ENCODE measurements at places on chromosomes 11 and 22. TPM values are rescaled to one million over a fixed set of nuclear protein-coding genes. Genes with fewer than 3 reads are reported as not detected.
A peak's percentile ranks its signal among the peaks of the same experiment; 100 is the strongest.

Gene LRRC75B
- 17.9 TPM for total RNA-seq

Gene SLC22A8
- total RNA-seq, result not detected

Gene HORMAD2
- not detected for total RNA-seq

Gene OR52N5
- total RNA-seq, result not detected

Gene GDPD4
- not detected for total RNA-seq

Gene CASP5
- total RNA-seq, result not detected

Gene ACRV1
- total RNA-seq, result not detected

DNA sequence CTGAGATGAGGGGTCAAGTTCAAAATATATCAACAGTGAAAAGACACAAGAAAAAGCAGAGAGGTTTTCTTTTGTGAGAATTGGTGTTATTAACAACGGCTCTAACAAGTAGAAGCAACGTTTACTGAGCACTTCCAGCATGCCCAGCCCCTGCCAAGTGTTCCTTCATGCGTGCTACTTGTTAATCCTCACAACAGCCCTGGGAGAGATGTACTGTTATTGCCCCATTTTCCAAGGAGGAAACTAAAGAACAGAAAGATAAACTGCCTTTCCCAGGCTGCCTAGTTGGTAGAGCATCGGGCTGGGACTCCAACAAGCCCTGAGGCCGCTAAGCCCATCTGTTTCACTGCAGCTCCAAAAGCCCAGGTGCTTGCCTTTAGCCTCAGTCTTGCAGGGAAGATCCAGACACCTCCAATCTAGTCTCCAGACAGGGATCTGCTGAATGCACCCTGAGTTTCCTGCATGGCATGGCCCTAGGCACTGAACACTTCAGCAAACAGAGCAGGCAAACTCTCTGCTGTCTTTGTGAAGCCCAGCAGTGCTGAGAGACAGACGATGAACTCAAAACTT is 25.5 kb downstream of the SPATA19 start:
- no peaks in the 10 kb centered on the region for H3K36me3 ChIP-seq
- DNase-seq, result no peak
- H3K27me3 ChIP-seq, result no peaks in the 10 kb centered on the region
- H3K4me3 ChIP-seq, result no peak overlapping the region

DNA sequence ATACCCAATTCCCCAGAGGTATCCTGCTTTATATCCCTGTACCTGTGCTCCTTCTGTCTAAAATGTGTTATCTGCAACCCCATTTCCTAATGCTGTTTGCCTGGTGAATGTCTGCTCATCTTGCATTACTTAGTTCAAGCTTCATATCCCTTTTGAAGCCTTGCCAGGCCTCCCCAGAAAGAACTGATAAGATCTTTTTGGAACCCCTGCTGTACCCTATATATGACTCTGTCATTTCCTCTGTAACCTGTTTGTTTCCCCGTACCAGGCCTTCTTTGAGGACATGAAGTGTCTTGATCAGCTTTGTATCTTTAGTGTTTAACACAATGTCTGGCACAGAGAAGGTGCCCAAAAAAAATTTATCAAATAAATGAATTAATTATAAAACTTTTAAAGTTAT is 77.6 kb downstream of the LIF start:
- no peak for DNase-seq
- H3K27ac ChIP-seq, result no peak overlapping the region
- no peak overlapping the region for H3K4me3 ChIP-seq

DNA sequence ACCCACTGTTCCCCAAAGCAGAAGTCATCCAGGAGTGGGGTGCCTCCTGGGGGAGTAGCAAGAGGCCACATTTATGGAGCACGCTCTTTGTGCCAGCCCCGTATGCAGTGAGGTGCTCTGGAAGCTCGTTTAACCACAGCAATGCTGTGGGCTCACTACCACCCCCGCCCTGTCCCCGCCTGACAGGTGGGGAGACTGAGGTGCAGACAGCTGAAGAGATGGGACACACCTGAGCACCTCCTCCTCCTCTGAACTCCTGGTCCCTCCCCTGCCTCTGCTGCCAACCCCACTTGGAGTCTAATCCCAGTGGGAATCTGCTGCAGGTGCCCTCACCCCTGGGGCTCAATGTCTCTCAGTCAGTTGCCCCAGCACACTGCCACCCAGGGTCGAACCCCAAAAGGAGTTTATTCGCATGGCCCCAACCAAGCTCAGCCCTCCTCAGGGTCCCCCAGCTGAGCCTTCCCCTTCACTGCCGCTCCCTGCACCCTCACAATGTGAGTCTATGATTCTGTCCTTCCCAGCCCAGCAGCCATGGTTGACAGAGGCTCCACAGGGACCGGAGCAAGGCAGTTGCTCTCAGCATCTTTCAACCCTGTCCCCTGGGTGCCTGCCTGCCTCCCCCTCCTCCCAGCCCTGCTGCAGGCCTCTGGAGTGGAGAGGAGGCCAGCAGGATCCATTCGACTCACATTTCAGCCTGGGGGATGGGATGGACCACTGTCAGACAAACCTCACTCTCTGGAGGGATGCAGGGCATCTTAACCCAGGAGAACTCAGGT is 13.3 kb upstream of the BCR start:
- no peak overlapping the region for H3K4me3 ChIP-seq
- no peak for DNase-seq
- no peaks in the 10 kb centered on the region for H3K36me3 ChIP-seq
- peaks cover 13% of the 10 kb centered on the region for H3K4me1 ChIP-seq

DNA sequence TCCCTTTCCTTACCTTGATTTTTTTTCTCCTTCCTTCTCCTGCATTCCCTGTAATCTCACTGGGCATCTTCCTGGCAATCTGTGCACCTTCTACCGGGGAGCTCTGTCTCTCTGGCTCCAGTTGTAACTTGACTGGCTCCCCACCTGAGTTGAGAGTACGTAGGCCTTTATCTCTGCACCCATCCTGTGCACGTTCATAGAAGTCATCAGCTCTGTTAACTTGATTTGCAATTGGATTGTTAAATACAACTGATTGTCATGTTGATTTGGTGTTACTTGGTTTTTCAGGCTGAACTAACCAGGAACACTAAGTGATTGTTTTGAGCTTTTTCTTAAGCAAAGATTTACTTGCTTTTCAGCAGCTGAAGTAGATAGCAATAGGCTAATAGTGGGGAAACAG is 11.8 kb downstream of the SWAP70 start:
- no peaks in the 10 kb centered on the region for H3K27me3 ChIP-seq
- peaks cover 40% of the 10 kb centered on the region for H3K4me1 ChIP-seq
- H3K27ac ChIP-seq, result no peak overlapping the region
- H3K36me3 ChIP-seq, result no peaks in the 10 kb centered on the region
- H3K4me3 ChIP-seq, result no peak overlapping the region

GRCh38 chr22:38956551-38956950 is 858 bp upstream of the APOBEC3A start:
- H3K36me3 ChIP-seq, result no peaks in the 10 kb centered on the region
- no peak for DNase-seq
- H3K4me1 ChIP-seq, result no peaks in the 10 kb centered on the region
- no peaks in the 10 kb centered on the region for H3K27me3 ChIP-seq

DNA sequence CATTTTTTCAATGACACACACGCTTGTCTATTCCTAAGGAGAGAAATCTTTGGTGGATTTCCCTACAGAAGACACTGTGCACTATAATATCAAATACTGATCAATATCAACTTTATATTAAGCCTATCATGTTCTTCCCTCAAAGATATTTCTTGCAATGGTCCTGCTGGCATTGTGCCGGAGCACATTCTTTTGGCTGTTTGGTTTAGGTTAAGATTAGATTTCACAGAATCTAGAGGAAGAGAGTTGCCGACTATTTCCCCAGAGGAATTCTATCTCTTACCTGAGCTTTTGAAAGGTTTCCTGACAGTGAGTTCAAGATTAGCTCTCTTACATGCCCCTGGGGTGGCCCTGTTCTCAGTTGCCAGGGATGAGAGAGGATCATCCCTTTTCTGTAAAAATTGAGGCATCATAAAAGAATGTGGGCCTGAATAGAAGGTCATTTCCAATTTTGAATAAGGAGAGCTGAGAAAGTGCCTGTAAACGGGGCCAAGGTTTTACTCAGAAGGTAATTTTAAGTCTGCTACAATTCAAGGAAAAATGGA is 180.6 kb upstream of the ARHGAP20 start:
- no peak overlapping the region for H3K4me3 ChIP-seq
- no peaks in the 10 kb centered on the region for H3K4me1 ChIP-seq
- no peaks in the 10 kb centered on the region for H3K36me3 ChIP-seq
- no peak overlapping the region for H3K27ac ChIP-seq
- no peaks in the 10 kb centered on the region for H3K27me3 ChIP-seq
- DNase-seq, result no peak

- H3K36me3 ChIP-seq, result peaks cover 8% of the 10 kb centered on the region
- no peaks in the 10 kb centered on the region for H3K27me3 ChIP-seq
- no peak overlapping the region for H3K4me3 ChIP-seq
- H3K27ac ChIP-seq, result no peak overlapping the region
- no peak for DNase-seq
Observed at GRCh38 chr22:21599053-21599893, 30.5 kb downstream of the YDJC start.

DNA sequence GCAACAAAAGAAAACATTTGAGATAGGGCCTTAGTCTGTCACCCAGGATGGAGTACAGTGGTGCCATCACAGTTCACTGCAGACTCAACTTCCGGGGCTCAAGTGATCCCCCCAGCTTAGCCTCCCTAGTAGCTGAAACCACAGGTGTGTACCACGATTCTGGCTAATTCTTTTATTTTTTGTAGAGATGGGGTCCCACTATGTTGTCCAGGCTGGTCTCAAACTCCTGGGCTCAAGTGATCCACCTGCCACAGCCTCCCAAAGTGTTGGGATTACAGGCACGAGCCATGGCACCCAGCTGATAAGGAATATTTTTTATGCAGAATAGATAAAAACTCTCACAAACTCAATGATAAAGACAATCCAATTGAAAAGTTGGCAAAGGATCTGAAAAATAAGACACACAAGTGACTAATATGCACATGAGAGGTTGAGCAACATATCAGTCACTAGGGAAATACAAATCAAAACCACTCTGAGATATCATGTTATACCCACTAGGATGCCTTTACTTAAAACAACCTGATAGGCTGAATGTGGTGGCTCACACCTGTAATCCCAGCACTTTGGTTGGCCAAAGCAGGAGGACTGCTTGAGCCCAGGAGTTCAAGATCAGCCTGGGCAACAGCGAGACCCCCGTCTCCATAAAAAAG is 33.9 kb upstream of the CLTCL1 start:
- no peaks in the 10 kb centered on the region for H3K27me3 ChIP-seq
- H3K4me3 ChIP-seq, result no peak overlapping the region
- peaks cover 5% of the 10 kb centered on the region for H3K36me3 ChIP-seq
- DNase-seq, result no peak
- no peak overlapping the region for H3K27ac ChIP-seq
- no peaks in the 10 kb centered on the region for H3K4me1 ChIP-seq

DNA sequence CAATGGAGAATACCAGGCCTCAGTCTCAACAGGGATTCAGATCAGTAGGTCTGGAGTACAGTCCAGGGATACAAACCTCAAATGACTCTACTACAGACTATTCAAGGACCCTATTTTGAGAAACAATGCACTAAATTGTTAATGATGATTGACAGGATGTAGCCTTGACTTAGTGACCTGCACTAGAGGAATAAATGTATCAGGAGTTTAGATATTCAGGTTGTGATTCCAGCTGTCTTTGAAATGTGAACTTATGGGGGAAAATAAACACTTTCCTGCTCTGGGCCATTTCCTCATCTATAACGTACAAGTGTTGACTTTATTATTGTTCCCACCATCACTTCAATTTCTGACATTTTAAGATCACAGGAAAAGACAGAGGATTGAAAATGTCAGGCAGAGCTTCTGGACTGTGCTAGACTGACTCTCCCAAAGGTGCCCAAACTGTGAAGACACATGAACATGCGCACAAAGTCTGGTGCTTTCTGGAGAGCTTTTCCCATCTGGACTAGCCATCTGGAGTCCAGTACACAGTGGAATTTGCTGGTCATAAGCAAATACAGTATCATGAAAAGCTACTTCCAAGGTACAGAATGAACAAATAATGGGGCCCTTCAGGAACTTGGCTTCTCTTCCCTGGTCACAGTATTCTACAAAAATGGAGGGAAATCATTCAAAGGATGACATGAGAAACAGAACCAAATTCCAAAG is 110.4 kb downstream of the USP35 start:
- DNase-seq, result no peak
- H3K27ac ChIP-seq, result no peak overlapping the region
- H3K27me3 ChIP-seq, result no peaks in the 10 kb centered on the region
- H3K4me3 ChIP-seq, result no peak overlapping the region
- no peaks in the 10 kb centered on the region for H3K4me1 ChIP-seq
- no peaks in the 10 kb centered on the region for H3K36me3 ChIP-seq

- H3K27me3 ChIP-seq, result no peaks in the 10 kb centered on the region
- H3K27ac ChIP-seq, result no peak overlapping the region
- peaks cover 30% of the 10 kb centered on the region for H3K4me1 ChIP-seq
- H3K4me3 ChIP-seq, result no peak overlapping the region
Observed at GRCh38 chr11:76599041-76600013, 71.2 kb downstream of the LRRC32 start.

DNA sequence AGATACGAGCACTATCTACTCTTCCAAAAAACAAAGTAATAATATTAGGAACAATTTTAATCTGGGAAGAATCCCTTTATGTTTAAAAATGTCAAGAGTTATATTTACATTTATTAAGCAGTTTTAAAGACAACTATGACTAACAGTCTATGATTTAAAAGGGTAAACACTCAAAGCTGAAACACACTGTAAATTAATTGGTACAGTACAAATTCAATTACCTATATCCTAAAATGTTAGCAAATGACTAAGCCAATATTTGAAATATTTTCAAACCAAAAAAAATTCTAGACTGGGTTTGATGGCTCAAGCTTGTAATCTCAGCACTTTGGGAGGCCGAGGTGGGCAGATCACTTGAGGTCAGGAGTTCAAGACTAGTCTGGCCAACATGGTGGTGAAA is 36.0 kb upstream of the CHRNA10 start:
- peaks cover 46% of the 10 kb centered on the region for H3K36me3 ChIP-seq
- DNase-seq, result no peak
- H3K4me3 ChIP-seq, result no peak overlapping the region
- peaks cover 11% of the 10 kb centered on the region for H3K4me1 ChIP-seq

DNA sequence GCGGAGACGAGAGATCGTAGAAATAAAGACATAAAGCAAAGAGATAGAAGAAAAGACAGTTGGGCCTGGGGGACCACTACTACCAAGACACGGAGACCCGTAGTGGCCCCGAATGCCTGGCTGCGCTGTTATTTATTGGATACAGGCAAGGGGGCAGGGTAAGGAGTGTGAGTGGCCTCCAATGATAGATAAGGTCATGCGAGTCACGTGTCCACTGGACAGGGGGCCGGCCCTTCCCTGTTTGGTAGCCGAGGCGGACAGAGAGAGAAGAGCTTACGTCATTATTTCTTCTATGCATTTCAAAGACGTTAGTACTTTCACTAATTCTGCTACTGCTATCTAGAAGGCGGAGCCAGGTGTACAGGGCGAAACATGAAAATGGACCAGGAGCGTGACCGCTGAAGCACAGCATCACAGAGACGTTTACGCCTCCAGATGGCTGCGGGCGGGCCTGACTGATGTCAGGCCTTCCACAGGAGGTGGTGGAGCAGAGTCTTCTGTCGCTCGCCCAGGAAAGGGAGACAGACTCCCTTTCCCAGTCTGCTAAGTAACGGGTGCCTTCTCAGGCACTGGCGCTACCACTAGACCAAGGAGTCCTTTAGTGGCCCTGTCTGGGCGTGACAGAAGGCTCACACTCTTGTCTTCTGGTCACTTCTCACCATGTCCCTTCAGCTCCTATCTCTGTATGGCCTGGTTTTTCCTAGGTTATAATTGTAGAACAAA is 24.8 kb downstream of the PPP6R2 start:
- H3K4me1 ChIP-seq, result peaks cover 17% of the 10 kb centered on the region
- H3K36me3 ChIP-seq, result no peaks in the 10 kb centered on the region
- no peak overlapping the region for H3K4me3 ChIP-seq
- no peak overlapping the region for H3K27ac ChIP-seq
- no peak for DNase-seq

GRCh38 chr11:112961751-112962578 is 745 bp downstream of the NCAM1 start:
- no peak for DNase-seq
- peak overlapping the region; percentile 79 for H3K27ac ChIP-seq
- H3K36me3 ChIP-seq, result no peaks in the 10 kb centered on the region
- peaks cover 6% of the 10 kb centered on the region for H3K27me3 ChIP-seq
- H3K4me1 ChIP-seq, result no peaks in the 10 kb centered on the region
